Suppressor macrophage (primary cell): ENCODE measurements at places on chromosomes 16 and 17.

- no peak for DNase-seq
Observed at GRCh38 chr17:35256629-35257028, 13.8 kb downstream of the SLFN5 start.

DNA sequence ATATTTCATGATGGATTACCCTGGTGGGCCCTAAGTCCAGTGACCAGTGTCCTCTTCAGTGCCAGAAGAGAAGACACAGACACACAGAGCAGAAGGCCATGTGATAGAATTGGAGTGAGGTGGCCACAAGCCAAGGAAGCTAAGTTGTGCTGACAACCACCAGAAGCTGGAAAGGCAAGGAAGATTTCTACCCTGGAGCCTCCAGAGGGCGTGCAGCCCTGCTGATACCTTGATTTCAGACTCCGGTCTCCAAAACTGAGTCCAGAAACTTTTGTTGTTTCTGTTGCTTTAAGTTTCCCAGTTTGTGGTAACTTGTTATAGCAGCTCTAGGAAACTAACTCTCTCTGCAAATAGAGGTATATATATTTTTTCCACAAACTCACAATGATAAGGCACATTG is 396.6 kb upstream of the ASIC2 start:
- DNase-seq: no peak

DNA sequence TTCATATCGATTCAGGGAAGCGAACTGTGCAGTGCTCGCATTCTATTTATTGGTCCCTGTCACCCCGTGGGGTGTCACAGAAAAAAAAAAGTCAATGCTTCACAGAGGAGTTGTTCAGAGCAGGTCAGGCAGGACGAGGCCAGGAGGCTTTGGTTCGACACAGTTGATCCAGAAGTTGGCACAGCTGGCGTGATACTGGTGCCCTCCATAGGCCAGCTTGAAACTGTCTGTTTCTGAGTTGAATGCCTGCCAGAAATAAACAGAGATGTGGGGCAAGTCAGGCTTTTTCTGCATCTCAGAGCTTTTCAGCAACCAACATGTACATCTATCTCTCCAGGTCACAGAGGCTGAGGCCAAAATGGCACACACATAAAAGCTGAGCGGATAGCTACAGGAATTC is 29.1 kb downstream of the DUSP14 start:
- DNase-seq: no peak

DNA sequence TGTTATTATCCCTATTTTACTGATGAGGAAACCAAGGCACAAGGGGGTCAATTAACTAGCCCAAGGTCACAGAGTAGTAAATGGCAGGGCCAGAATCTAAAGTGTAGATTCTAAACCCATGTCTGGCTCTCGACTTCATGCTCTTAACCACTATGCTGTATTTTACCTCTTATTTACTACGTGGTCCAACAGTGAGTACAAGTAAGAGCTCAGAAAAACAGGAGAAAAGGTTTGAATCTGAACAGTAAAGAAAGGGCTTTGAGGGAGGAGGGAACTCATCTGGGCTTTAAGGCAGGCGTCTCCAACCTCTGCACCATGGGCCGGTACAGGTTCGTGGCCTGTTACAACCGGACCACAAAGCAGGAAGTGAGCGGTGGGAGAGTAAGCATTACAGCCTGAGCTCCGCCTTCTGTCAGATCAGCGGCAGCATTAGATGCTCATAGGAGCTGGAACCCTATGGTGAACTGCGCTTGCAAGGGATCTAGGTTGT is 62.9 kb downstream of the SMURF2 start:
- DNase-seq: peak; percentile 52

- no peak for DNase-seq
Observed at GRCh38 chr17:62110923-62111484, 45.9 kb upstream of the MED13 start.

DNA sequence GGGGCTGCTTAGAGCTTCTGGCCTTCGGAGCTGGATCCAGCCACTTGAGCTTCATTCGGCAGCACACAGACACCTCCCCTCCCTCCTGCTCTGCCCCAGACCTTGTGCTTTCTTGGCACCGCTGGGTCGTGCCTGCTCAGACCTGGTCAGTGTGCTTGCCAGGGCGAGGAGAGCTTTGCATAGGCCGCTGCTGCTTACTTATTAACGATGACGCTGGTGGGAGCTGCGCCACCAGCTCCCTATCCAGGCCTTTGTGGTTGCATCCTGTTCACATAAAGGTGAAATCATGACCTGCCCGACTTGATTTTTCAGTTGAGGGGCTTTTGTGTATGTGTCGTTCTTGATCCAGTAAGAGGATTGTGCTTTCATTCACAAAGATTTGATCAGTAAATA is 101.1 kb downstream of the MSI2 start:
- DNase-seq: no peak

- no peak for DNase-seq
Observed at GRCh38 chr16:1947369-1947670, 4.3 kb upstream of the MSRB1 start.

DNA sequence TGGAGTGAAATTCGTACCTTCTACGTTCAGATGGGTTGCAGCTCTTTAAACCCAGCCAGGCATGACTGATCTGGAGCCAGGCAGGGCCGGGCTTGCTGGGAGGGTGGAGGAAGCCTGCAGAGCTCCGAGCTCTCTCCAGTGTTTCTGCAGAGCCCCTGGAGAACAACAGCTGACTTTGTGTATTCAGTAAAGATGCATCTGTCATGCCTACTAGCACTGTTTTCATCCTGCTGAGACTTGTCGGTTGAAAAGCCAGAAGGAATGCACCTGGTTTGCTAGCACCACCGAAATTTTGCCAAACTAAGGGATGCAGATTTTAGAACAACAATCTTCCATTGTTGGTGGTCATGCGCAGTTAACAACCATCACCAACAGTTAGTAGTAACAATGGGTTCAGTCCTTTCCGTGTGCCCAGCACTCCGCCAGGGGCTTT is 22.4 kb upstream of the SCNN1B start:
- DNase-seq: no peak

GRCh38 chr17:57724026-57724728 is 20.9 kb downstream of the CCDC182 start:
- DNase-seq: peak; percentile 30

DNA sequence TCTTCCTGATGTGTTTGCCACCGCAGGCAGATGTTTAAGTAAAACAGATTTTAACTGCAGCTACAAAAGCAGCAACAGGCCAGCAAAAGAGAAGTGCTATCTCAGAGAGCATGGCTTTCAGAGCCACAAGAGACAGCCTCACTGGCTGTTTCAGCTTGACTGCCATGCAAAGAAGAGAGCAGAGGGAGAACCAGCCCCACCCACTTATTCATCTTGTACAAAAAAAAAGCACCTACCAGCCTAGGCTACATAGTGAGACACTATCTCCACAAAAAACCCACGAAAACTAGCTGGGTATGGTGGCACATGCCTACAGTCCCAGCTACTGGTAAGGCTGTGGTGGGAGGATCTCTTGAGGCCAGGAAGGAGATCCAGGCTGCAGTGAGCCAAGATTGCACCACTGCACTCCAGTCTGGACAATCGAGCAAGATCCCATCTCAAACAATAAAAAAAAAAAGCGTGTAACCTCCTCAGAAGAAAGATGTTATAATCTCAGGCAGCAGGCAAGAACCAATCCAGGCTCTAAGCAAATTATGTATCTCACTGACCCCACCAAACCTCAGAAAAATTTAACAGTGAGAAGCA is 30.0 kb downstream of the STH start:
- DNase-seq: peak; percentile 34

DNA sequence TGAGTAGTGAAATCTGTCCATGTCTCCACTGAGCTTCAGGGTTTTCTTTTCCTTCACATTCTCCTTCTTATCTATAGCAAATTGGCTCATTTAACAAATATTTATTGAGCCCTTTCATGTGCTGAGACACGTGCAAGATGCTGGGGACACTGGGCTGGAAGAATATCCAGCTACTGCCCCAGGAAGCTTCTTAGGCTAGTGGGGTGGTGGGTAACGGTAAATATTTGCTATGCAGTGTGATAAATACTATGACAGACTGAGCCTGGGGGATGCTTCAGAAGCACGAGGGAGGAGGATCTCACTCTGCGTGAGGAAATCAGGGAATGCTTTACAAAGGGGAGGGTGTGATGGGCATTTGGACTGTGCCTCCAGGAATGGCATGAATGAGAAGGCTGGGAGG is 524.1 kb downstream of the GRIN2A start:
- no peak for DNase-seq

GRCh38 chr16:30063278-30063892 is 2.2 kb upstream of the ALDOA start:
- no peak for DNase-seq

DNA sequence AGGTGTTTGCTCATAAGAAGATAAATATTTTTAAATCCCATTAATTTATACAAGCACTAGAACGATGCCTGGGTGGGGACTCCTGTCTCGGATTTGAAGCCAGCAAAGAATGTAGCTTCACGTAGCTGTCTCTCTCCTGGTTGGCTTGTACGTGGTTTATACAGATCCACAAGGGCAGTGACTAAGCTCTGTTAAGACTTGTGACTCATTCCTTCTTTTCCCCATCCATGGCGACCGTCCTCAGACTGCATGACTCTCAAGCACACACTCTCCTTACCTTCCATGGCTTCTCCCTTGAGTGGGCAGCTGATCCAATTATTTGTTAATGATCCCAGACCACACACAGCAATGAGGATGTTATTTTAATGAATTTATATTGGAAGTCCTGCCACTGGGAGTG is 679.7 kb upstream of the SOX9 start:
- DNase-seq: no peak

DNA sequence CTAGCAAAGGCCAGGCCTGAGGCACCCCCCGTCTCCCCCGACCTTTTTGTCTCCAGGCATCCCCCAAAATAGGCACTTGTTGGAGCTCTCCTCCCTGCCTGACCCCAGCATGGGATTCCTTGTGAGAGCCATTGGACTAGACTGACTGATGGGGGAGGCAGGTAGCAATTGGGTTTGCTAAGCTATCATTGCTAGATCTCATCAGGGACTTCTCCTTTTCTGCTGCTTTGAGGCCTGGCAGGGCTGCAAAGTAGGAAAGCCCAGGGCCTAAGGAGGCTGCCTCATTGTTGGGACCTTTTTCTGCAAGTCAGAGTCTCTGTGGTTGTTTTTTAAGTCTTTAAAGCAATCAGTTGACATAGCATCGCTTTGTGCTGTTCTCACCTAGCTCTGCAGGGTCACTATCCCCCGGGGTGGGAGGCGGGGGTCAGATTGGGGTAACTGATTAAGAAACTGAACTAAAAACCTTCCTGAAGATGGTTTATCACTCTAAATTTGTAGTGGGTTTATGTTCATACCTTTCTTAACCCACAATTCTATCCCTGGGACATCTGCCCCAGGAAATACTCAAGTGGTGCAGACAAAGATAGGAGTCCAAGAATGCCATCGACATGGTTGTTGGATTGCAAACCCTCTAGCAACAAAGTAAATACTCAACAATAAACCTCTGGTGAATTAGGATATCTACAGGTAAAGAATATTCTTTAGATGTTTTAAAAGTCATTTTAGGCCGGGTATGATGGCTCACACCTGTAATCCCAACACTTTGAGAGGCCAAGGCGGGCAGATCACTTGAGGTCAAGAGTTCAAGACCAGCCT is 28.0 kb downstream of the LLGL2 start:
- no peak for DNase-seq

GRCh38 chr17:17362540-17362930 is 59.4 kb downstream of the NT5M start:
- no peak for DNase-seq

DNA sequence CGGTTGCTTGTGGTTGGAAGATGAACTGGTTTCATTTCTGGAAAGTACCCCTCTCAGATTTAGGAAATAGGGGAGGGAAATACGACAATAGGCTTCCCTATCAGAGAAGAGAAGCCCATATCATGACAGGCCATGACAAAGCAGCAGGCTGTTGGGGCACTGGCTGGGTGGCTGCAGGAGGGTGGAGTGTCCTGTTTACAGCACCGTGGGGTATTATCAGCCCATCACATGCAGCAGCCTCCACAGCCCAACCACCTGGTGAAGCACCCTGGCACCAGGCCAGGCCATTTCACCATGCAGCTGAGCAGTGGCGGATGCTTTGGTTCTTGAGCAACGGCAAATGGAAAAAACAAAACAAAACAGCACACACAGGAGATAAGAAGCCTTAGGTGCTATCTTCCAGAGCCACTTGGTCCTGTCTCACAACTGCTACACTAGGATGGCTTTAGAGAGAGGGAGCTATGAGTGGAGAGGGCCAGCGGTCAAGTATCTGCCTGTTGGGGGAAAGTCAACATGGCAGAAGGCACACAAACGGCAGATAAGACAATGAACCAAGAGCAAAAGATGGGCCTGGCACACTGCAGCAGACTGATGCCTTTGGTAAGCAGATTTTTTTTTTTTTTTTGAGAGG is 24.2 kb downstream of the FAM117A start:
- DNase-seq: peak; percentile 81

DNA sequence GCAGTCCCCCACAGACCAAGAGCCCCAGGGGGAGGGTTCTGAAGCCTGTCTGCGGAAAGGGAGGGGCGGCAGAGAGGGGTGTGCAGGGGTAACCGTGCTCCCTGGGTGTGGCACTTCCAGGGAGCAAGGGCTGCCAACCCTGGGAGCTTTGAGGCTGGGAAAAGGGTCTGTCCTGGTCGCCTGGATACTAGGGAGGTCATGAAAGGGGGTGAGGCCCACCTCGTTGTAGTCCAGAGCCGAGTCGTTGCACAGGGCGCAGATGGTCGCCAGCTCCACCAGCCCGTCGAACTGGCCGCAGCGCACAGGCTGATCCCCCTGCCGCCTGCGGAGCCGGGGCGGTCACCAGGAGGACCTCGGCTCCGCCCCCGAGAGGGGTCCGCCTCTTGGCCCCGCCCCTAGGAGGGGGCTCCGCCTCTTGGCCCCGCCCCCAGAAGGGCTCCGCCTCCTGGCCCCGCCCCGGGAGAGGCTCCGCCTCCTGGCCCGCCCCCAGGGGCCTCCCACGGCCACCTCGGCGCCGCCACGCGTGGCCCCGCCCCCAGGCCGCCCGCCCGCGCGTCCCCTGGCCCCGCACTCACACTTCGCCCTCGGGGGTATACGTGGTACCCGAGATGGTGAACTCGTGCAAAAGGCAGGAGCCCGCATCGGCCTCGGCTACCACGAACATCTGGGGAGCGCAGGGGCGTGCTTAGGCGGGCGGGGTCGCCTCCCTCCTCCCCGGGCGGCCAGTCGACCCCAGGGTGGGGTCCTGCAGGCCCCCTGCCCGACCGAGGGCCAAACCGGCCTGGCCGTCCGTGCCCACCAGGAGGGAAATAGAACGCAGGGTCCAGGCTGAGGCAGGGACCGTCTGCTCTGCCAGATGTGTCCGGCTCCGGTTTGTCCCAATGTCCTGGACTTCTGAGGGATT is 19.5 kb downstream of the ATP2A3 start:
- no peak for DNase-seq

GRCh38 chr17:71052971-71053370 is 883.6 kb downstream of the KCNJ2 start:
- DNase-seq: no peak

- peak; percentile 80 for DNase-seq
Observed at GRCh38 chr17:68346448-68346847, 55.2 kb downstream of the ARSG start.
